ENCODE measurements at places on chromosomes 13 and 19.

- DNase-seq = no peak
These were observed 64.4 kb downstream of the B3GLCT start for GRCh38 chr13:31264151-31264550.

DNA sequence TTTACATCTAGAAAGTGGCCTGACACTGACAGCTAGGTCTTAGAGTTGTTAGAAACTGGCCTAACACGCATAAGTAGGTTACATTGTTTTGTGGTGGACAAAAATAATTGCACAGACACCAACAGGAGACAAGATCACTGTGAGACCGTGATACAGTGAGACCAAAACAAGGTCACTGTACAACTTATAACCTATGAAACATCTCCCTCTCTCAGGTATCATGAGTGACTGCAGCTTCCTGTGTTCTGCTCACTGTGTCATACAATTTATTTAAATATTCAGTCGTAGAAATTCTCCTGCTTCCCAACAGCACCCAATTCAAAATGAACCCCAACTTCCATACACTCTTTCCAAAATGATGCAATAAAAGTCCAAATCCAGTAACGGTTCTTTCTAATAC is 2165.2 kb downstream of the PCDH9 start:
- DNase-seq = no peak

GRCh38 chr13:113735194-113735593 is 23.8 kb upstream of the TMEM255B start:
- DNase-seq = no peak

DNA sequence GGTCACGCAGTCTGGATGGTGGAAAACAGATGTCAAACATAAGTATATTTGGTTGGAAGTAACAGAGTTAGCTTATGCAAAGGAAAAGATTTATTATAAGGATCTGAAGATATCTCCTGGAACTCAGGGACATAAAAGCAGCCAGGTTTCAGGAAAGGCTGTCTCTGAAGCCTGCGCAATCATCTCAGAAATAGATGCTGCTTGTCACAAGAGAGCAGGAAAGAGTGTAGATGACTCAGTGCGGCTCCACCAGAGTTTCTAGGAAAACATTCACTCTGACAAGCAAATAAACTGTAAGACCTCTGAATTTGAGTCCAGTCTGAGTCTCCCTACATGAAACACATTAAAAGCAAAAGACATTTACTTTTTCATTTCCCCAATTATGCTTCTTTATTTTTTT is 220.4 kb upstream of the HTR2A start:
- no peak for DNase-seq

GRCh38 chr13:21150013-21150412 is 26.3 kb downstream of the SKA3 start:
- no peak for DNase-seq

GRCh38 chr19:3580156-3580934 is 4.9 kb upstream of the GIPC3 start:
- no peak for DNase-seq

- no peak for DNase-seq
These were observed 114.4 kb downstream of the RAB20 start for GRCh38 chr13:110447058-110447511.

DNA sequence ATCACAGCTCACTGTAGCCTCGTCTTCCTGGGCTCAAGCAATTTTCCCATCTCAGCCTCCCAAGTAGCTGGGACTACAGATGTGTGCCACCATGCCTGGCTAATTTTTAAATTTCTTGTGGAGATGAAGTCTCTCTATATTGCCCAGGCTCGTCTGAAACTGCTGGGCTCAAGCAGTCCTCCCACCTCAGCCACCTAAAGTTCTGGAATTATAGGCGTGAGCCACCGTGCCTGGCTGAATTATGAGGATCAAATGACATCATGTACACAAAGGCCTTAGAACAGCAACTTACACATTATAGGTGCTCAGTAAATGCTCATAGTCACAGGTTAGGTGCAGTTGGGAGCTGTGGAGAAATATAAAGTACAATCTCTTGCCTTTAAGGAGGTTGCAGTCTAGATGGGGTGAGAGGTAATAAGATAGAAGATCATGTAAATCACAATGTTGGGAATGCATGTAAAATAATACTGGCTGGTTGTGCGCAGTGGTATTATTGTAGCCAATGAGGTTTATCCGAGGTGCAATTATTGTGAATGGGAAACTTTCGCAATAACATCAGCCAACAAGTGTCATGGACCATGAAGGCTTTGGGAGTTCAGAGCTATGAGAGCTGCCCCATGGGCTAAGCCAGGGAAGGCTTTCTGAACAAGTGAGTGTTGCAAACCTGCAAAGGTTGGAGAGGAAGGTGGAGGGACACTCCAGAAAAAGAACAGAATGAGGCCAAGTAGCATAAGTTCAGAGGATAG is 29.8 kb upstream of the CXCL17 start:
- no peak for DNase-seq

- no peak for DNase-seq
These were observed 105.0 kb downstream of the DGKH start for GRCh38 chr13:42153199-42154113.

DNA sequence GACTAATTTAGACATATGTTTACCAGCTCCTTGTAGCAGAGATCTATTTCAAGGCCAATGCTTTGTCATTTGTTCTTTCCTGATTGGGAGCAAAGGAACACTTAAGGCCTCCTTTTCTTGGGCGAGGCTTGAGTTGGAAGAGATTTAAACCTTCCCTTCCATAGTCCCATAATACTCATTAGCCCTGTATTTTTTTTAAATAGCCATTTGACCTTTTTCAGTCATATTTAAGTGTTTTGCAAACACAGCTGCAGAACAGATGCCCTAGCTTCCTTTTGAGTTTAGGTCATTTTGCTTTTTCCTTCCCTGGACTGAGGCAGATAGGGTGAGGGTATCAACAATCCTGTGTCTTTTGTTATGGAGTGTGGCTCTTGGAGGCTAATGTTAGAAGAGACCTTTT is 198.3 kb downstream of the NBEA start:
- no peak for DNase-seq

DNA sequence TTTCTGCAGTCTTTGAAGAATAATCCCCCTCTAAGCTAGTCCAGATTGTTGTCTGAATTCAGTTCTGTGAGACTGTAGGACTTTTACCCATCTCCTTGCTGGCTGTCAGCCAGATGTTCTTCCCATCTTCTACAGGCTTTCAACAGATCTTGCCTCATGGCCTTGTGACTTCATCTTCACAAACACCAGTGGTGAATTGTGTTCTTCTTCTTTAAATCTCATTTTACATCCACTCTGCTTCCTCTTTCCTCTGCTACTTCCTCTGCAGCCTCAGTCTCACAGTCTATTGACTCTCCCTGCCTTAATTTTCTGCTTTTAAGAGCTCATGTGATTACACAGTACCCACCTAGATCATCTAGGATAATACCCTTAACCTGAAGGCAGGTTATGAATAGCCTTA is 859.0 kb upstream of the SLITRK1 start:
- no peak for DNase-seq

DNA sequence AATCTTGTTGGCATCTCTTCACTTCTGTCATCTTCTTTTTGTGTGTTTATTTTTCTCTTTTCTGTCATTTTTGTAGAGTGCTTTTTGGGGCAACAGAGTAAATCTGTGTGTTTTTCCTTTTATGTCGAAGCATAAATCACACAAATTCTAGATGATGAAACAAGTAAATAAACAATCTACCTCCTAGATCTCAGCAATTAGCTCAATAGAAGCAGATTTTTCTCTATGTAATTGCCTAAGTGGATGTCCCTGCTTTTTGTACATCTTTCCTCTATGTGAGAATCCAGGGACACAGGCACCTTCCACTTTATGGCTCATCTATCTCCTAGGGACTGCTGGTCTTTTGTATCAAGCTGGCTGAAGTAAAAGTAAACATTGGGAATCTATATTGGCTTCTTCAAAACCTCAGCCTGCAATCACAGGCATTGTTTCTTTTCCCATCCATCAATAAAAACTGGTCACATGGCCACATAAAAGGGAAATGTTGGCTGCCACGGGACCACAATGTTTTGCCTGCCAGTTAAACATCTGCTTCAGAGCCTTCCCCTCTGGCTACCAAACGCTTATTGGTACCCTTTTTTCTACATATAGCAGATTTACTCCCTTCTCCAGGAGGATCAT is 323.8 kb downstream of the LMO7 start:
- DNase-seq = no peak

GRCh38 chr19:55365964-55366363 is 2.9 kb upstream of the GARIN5B start:
- DNase-seq = no peak

GRCh38 chr13:76792731-76793347 is 93.4 kb downstream of the KCTD12 start:
- no peak for DNase-seq

DNA sequence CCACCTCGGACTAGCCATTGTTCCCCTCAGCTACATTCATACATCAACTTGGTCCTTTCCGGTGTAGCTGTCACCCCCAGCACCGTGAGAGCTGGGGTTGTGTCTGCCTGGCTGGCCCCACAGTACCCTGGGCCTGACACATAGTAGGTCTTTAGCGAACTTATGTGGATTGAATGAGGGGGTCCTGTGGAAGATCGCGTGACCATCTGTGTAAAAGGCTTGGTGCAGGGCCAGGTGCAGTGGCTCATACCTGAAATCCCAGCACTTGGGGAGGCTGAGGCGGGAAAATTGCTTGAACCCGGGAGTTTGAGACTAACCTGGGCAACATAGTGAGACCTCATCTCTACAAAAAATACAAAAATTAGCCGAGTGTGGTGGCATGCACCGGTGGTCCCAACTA is 2.0 kb downstream of the SMARCA4 start:
- DNase-seq = no peak

DNA sequence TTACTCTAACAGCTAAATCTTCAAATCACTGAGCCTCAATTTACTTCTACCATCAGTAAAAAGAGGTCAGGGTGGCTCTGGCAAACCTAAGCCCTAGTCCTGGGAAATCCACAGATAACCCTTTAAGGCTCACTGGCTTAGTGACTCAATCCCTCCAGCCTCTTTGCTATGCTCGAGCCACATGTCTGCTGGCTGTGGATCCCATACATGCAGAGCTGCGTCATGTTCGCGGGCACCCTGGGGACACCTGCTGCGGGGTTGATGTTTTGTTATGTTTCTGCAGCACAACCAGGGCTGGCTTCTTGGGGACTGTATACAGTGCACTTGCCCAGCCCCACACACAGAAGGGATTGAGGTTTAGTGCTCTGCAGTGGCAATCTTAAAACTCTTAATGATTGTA is 41.6 kb upstream of the C13orf42 start:
- no peak for DNase-seq
